ENCODE measurements at places on chromosomes 2 and 18. TPM values are rescaled to one million over a fixed set of nuclear protein-coding genes. Genes with fewer than 3 reads are reported as not detected.

GRCh38 chr18:8908792-8909510 is 193.5 kb upstream of the NDUFV2 start:
- DNase-seq: no peak

DNA sequence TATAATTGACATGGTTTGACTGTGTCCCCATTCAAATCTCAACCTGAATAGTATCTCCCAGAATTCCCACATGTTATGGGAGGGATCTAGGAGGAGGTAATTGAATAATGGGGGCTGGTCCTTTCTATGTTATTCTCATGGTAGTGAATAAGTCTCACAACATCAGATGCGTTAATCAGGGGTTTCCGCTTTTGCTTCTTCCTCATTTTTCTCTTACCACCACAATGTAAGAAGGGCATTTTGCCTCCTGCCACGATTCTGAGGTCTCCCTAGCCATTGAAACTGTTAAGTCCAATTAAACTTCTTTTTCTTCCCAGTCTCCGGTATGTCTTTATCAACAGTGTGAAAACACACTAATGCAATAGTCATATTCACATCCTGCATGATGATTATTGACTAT is 1073.3 kb upstream of the CDH2 start:
- no peak for DNase-seq

DNA sequence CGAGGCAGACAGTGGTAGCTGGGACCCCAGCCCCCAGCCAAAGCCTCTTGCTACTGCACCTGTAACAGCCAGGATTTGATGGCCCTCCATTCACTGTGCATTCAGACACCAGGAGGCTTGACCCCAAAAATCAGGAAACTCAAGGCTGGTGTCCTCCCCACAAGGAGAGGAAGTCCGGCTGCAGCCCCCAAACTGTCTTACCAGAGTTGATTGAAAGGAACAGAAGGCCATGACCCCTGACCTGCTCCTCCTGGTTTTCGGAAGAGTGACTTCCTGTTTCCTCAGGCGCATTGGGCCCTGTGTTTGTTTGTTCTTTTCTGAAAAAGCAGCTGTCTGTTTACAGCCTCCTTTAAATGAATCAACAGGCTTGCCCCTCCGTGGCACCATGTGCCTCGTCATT is 111.6 kb downstream of the RNF144A start:
- no peak for DNase-seq

DNA sequence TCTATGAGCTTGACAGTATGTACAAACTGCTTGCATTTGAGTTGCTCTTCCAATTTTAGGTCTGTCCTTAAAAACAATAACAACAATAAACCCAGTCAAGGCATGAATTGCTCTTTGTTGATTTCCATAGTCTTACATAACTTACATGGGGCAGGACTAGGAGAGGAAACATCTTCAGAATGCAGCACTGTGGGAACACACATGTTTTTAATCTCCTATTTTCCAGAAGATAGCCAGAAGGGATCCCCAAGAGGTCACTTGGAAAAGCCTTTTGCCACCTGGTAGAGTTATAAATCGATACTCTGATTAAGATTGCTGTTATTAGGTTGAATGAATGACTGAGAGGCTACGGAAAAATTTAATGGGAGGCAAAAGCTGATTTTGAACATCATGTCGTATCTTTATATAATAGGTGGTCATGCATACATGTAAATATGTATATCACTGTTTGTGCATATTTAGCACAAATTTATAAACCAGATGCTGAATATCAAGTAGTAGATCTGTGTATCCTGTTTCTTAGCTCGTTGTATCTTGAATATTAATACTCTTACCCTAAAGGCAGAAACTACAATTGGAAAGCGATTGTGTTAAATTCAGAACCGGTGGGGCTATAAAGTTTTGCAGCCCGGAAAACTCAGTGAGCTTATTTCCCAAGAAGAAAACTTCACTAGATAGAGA is 479.4 kb upstream of the TCF4 start:
- DNase-seq: no peak

- DNase-seq: no peak
Observed at GRCh38 chr18:69330385-69331005, 70.2 kb upstream of the DOK6 start.

BMP10 gene
- total RNA-seq: not detected

- no peak for DNase-seq
Observed at GRCh38 chr2:9286554-9287399, 80.2 kb downstream of the ASAP2 start.

DNA sequence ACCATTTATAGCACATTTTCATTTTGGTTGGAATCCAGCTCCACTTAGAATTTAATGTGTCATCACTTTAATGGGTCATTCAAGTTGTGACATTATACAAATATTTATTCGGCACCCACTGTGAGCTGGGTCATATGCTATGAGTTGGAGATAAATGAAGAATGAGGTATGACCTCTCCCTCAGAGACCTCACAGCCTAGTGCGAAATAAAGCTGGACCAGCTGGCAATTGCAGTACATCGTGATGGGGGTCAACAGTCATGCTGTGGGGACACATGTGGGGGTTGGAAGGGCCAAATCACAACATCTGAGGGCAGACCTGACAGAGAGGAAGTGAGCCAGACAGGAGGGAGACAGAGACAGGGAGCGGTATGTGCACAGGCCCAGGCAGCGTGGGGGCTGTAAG is 175.4 kb downstream of the MAIP1 start:
- no peak for DNase-seq

DNA sequence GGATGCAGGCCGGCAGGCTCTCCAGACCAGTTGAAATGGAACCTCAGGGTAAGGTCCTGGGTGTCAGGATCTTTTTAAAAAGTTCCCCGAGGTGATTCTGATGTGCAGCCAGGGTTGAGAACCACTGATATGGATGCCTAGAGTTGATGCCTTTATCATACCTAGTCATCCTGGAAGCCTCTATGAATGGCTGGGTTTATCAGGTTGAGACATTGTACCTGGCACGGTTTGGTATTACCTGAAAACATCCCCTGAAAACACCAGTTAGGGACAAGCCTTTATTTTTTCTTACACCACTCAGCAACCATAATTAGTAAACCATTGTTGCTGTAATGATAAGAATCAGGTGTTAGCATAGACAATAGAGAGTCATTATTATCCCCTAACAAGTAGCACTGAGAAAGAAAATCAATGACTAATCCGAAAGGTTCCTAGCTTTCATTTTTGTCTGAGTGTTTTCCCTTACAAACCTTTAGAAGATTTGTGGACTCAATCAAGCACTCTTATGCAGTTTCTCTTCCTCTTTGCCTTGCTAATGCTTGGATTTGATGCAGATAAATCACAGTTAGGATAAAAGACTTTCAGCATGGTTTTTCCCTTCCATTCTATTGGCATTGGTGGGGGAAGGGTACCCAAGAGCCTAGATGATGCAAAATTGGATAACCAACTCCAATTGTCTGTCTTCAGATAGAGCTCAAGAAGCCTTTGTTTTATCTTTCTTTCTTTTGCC is 116.5 kb upstream of the LYPD6 start:
- no peak for DNase-seq

DNA sequence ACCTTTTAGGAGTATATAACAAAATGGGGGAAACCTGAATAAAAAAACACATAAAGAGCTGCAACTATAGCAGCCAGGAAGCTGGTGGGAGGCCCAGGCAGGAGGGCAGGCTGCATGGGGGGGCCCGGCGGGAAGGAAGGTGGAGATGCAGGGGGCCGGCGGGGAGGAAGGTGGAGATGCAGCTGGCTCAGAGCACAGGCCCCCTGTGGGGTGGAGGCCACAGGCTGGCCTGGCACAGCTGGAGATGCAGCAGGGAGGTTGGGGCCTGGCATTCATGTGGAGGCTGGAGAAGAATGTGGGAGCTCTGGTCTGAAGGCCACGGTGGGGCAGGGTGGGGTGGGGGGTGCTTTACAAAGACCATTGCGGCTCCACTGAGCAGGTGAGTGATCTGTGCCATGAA is 31.4 kb downstream of the FAM228A start:
- no peak for DNase-seq

DNA sequence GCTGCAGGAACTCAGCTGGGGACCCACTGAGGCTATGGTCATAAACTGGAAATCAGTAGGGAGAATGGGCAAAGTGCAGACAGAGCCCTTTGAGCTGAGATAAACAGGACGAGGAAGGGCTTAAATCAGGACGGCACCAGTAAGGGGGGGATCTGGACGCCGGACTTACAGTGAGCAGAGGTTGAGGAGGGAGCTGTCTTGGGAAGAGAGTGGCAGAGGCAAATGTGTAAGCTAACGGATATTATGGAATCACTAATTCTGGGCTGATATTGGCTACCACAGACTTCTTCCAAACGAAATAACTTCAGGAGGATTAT is 539 bp downstream of the CYP27A1 start:
- DNase-seq: no peak

Data from natural killer cell (primary cell).